ENCODE measurements at places on chromosomes 3 and 15.
A peak's percentile ranks its signal among the peaks of the same experiment; 100 is the strongest.

DNA sequence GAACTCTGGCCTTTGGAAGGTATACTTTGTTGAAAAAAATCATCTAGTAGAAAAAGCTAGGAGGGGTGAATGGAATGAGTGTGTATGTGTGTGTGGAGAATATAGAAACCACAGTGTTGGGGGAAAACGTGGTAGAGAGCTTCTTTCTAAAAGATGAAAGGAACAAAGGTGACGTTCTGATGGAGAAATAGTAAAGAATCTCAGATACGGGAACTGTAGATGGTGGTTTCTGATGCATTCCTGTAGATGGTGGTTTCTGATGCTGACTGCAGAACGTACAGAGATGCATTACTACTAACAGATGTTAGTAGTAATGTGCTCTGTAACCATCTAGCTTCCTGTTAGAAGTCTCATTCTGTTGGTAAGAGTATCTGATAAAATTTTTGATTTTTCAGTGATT, 60.2 kb downstream of the VPS8 start:
- no peak for DNase-seq

DNA sequence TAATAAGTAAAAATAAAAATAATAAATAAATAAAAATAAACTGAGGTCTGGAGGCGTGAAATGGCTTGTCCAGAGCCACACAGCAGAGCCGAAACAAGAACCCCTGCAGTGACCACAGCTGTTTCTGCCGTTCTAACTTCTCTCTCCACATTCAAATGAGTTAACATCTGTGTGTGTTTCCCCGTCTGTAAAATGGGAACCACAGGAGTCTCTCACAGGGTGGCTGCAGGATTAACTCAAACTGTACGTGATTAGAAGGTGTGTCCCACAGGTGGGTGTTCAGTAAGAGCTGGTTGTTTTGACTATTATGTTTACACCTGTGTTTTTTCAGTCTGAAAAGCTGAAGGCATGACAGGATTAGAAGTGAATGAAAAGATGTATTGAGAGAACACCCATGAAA, 27.0 kb upstream of the MUC4 start:
- no peak for DNase-seq

GRCh38 chr15:89569090-89569745, 6.1 kb upstream of the TICRR start:
- DNase-seq, result no peak

DNA sequence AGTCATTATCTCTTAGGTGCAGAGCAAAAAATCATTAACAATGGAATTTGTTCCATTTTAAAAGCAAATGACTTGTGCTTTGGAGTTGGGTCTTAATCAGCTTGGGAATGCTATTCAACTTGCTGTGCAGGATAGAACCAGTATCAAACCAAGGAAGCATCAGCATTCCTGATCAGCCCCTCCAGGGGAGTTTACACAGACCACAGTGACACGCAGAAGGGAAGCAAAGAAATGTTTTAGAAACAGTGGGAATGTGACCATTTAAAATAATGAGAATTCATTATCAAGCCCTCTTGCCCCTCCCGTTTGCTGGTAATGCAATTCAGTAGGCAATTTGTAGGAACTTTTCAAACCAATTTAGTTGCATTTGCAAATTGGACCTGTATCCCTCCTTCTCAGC, 155.1 kb downstream of the LRTM1 start:
- no peak for DNase-seq

DNA sequence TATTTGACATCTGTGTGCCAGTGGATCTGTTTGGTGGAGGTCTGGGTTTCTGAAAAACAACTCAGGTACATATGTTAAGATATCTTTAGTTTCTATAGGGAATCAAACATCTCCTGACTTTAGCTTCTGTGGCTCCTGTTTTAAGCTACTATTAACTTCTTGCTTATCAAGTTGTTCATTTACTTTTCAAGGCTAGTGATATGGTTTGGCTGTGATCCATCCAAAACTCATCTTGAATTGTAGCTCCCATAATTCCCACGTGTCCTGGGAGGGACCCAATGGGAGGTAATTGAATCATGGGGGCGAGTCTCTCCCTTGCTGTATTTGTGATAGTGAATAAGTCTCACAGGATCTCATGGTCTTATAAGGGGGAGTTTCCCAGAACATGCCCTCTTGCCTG, 41.4 kb downstream of the ZNF860 start:
- DNase-seq, result no peak

GRCh38 chr3:177878192-177878591, 658.0 kb upstream of the KCNMB2 start:
- no peak for DNase-seq

DNA sequence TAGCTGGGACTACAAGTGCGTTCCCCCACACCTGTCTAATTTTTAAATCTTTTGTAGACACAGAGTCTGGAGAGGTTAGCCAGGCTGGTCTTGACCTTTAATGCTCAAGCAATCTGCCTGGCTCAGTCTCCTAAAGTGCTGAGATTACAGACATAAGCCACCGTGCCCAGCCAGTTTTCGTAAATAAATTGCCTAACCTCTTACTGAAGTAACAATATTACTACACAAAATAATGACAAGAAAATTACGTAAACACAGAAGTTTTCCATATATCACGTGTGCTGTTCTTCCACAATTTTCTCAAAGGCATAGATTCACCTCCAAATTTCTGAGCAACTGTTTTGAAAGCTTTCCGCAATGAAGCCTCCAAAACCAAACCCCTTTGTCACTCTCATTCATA, 58.1 kb upstream of the PROK2 start:
- DNase-seq, result no peak

GRCh38 chr3:51940648-51941462, 849 bp downstream of the RRP9 start:
- DNase-seq, result no peak

- no peak for DNase-seq
These were observed 275.1 kb upstream of the LRTM1 start for GRCh38 chr3:55203006-55203405.

GRCh38 chr3:39216176-39216790, 23.9 kb upstream of the XIRP1 start:
- DNase-seq, result no peak

DNA sequence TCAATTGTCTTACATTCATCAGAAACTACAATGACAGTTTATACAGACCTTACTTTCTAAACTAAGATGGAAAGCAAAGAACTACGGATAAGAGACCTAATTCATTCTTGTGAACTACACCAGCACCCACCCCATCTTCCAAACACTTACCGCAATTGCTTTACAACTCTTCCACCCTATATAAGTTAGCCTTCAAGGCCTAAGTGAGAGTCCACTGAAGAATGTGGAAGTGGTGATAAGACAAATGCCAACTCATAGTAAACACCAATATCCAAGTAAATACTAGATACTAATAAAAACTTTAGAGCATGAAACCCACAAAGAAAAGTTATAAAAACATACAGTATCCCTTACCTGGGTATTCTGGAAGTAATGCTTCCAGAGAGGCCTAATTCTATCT, 13.6 kb downstream of the ARF4 start:
- DNase-seq, result no peak

GRCh38 chr3:31354373-31354772, 178.4 kb upstream of the STT3B start:
- DNase-seq, result no peak

DNA sequence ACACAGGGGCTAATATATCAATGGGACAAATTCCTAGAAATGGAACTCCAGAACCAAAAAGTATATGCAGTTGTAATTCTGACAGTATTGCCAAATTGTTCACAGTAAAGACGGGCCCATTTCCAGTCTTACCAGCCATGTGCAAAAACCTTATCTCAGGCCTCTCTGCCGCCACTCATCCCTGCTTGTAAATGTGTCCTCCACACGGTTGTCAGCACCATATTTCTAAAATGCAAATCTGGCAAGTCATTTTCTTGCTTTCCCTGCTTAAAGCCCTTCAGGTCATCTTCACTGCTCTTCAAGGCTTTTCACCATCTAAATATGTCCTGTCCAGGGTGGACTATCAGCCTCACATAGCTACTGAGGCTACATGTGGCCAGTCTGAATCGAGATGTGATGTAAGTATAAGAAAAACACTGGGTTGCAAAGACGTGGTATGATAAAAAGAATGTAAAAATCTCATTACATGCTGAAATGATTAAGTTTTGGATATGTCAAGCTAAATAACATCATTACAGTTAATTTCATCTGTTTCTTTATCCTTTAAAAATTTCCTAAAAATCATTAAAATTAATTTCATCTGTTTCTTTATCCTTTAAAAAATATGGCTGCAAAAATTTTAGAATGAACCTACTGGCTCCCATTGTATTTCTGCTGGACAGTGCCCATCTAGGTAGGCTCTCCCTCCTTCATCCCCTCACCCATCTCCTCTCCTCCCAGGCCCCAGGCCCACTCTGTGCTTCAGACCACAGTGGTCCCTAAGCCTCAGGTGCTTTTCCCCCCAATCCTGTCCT, 980 bp downstream of the PARP9 start:
- DNase-seq, result no peak

- DNase-seq, result no peak
These were observed 19.8 kb downstream of the PCSK6 start for GRCh38 chr15:101469520-101470288.

- DNase-seq, result peak; percentile 22
These were observed 959 bp downstream of the ZNF592 start for GRCh38 chr15:84749111-84749991.

GRCh38 chr3:51715231-51715976, 8.5 kb downstream of the GRM2 start:
- no peak for DNase-seq

GRCh38 chr3:39378957-39379777, 4.0 kb upstream of the SLC25A38 start:
- no peak for DNase-seq
